ENCODE measurements at places on chromosomes 3 and 15.

DNA sequence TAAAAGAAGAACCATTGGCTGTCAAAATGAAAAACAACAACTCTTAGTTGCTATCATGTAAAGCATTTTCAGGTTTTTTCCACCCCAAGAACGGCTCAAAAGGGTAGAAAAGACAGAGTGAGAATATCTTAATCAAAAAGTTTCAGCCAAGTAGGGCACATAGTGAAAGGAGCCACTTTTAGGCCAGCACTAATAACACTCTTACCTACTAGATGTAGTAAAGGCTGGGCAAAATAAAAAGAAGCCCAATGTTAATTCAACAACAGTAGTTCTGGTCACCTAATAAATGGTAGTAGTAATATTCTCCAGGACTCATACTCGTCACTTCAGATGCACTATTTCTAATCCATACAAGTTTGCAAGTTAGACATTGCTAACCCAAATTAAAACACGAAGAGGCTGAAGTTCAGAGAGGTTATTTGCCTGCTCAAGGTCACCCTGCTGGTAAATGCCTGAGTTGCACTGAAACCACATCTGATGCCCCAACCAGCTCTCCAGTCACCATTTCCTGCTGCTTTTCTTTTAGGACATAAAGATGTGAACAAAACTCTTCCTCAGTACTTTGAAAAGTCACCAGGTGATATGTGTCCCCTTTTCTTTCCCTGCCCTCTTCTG lies 7.5 kb downstream of the GOLIM4 start:
- DNase-seq: no peak

DNA sequence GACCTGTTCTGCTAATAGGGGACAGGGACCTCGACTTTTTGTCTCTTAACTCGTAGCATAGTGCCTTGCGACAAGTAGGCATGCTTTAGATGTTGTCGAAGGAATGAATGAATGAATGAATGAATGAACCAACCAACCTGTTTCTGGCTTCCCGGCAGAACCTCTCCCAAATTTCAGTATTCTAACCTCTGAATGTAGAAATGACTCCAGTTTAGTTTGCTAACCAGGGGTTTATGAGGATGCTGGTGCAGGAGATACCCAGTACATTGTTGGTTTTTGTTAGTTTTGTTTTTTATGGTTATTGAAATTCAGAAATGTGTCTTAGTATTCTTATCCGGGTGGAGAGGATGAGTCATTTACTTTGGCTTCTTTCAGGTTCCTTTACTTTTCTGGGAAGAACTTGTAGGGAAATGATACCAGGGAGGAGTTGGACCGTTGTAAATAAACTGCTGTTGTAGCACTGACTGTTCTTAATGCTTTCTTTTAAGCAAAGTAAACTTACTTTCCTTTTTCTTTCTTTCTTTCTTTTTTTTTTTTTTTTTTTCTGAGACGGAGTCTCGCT lies 29.6 kb upstream of the EHHADH start:
- no peak for DNase-seq

DNA sequence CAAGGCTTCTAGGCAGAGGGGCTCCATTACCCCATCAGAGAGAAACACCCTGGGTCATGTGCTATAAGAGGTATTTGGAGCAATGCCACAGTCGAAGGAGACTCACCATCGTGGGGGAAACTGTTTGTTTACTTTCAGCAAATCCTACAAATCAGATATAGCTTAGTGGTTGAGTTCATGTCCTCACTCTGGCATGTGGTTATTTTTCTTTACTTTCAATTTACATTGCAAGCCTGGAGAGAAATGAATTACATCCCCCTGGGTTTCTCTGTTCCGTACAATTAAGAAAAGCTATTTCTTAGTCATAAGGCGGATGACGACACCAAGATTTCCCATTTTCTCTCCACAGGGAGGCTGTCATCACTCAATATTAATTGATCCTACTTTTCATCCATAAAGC lies 36.9 kb downstream of the RFTN1 start:
- DNase-seq: no peak

DNA sequence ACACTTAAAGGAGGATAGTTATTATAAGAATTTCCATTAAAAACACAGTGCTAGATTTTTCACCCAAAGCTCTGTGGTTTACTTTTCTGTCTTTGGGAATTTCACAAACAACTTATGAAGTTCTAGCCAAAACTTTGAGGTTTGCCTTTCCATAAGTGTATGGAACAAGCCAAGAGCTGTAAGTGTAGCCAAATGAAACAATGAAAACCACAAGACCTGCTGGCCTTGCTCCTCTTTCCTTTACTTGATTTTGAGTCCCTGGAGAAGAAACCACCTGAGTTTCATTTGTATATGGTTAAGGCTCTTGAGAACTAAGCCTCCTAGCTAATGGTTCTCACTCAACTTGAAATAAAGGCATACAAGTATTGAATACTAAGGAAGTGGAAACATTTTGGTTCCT lies 365.3 kb upstream of the EPHA3 start:
- no peak for DNase-seq

DNA sequence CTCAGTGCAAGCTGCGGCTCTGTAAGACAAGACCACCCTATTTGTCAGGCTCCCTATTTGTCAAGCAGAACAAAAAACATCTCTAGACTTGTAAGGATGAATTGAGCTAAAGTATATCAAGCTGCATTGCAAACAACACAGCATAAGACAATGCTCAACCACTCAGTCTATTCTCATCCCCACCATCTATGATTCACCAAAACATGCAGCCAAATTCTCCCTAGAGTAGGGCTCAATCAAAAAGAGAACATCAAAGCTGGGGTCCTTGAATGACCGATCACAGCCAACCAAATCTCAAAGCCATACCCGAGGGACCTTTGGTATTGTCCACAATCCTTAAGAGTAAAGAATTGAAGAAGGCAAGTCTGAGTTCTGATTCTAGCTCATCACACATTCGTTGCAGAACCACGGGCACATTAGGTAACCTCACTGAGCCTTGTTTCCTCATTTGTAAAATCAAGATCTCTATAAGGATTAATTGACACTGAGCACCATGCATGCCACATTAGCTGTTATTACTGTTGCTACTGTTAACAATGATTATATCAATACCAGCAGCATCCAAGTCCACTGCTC lies 31.2 kb downstream of the RFTN1 start:
- no peak for DNase-seq

GRCh38 chr3:179970746-179971145 lies 66.0 kb downstream of the PEX5L start:
- no peak for DNase-seq

GRCh38 chr15:66287461-66288057 lies 5.8 kb upstream of the DIS3L start:
- no peak for DNase-seq

DNA sequence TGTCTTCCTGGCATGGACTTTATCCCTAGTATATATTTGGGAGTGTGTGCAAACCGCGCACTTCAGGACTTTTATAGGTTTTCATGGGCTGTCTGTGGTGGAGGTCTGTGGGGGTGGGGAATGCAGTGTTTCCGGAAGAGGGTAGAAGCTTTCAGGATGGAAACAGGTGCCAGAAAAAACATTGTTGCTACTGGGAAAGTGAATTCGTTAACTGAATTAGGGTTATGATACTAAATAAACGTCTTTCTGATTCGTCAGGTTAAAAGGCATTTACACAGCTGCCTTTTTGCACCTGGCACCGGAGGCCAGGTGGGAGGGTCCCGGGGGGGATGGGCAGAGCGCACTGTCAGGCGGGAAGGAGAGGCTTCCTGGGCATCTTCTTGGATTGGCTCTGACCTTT lies 62.1 kb downstream of the SLCO3A1 start:
- DNase-seq: no peak

DNA sequence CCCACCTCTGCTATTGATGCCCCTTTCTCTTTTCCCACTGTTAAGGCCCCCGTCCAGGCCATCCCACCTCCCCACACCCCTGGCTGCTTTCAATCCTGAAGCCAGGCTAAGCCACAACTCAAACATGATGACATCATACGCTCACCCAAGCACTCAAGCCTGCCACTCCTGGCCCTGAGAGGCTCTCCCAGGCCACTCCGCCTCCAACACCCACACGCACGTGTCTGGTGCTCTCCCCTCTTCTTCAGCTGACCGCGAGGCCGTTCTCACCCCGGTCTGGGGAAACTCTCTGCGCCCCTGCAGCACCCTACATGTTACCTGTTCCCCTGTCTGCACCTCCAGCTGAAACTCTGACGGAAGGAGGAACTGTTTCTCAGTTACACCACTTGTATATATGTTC lies 6.2 kb downstream of the ZXDC start:
- no peak for DNase-seq

- no peak for DNase-seq
These were observed 54.4 kb downstream of the TPRA1 start for GRCh38 chr3:127535901-127536829.

GRCh38 chr3:38724392-38724736 lies 74.9 kb upstream of the SCN5A start:
- DNase-seq: no peak

DNA sequence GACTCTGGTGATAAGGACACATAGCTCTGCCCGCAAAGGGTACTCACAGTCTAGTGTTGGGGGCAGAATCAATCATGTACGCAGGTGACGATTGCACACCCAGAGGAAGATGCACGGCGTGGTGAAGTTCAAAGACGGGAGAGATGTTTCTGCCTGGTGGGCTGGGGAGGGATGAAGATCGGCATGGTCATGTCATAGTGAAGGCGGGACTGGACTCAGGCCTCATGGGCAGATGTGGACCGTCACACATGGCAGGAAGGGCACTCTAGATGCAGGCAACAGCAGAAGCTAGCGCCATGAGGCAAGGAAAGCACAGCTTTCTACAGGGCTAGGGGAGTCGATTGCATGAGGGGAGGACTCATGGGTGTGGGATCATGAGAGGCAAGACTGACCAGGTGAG lies 240.6 kb downstream of the OPA1 start:
- DNase-seq: no peak

DNA sequence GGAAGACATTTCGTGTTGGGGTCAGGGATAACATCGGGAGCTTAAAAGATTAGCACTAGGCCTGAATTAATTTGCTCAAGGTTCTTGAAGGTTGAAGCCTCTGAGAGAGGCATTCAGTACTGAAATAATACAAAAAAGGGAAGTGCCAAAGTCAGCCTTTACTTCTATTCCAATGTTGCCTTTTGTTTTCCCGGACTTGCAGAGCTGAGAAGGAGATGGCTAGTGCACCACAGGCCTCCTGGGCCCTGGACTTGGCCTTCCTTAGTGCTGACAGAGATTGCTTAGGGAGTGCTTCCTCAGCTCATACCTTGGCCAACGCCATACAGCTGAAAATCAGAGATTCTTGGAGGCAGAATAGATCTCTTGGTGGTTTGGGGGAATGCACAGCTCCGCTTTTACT lies 333.6 kb upstream of the TBL1XR1 start:
- peak; percentile 39 for DNase-seq

Measured in left ventricle myocardium inferior (tissue), 1 donor.